NCI-H1694 (cell line): ENCODE measurements at places on chromosomes 7 and 10.

DNA sequence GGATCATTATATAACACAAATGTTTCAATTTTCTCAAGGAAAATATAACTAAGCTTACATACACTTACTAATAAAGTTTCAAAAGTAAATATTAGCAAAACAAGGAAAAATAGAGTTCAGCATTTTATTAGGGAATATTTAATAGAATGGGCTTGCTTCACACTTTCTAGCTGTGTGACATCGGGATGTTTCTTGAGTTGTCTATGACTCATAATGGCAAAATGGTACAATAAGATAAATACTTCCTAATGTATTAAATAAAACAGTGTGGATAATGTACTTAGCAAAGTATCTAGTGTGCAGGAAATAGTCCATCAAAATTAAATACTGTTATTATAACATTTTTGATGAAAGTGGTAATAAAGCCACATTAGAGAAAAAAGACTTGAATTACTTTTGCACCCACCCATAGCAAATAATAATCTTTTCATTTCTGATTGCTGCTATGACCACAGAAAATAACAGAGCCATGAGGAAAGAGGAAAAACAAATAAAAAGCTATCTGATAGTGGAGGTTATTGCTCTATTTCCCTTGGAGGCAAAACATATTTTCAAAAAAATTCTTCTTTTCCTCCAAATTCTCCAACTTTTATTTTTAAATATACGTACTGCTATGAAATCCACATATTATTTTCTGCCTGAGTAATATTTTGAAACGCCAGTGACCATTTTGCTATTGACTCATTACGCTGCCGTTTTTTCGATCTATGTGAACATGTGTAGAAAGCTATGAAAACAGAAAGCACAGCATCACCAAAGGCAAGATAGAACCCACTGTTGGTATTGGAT, 272.9 kb upstream of the KLF6 start:
- no peak for DNase-seq

DNA sequence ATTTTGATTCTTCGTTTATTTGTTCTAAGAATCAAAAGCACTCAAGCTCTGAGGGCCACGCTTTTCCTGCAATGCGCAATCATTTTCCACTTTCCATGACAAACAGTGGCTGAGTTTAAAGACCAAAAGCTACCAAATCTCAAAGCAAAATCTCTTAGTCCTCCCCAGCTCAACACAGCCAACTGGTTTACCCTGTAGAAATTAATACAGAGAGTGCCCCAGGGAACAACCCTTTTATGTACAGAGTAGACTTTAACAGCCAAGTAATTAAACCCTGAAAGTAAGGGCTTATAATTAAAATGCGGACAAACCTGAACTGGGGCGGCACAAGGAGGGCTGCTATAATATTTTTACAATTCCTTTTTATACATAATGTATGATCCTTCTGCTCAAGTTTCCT, 53.2 kb downstream of the FAM53B start:
- DNase-seq: no peak

DNA sequence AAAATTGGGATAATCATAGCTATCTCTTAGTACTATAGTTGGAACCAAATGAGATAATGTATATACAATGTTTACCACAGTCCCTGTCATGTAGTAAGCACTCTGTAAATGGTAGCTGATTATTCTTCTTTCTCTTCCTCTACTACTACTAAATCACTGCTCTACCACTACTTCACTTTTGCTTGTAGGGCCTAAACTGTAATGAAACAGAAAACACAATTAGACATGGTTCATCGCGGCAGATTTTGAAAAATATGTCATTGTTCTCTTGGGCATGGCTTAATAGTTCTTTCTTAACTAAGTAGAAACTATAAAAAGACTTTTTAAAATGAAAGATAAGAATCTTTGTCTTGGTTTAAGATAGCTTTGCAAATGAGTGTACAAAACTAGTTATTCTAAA, 34.9 kb downstream of the R3HCC1L start:
- no peak for DNase-seq

GRCh38 chr7:131674131-131674530, 117.7 kb upstream of the PODXL start:
- DNase-seq: peak; percentile 47

GRCh38 chr7:55438085-55438756, 73.1 kb downstream of the LANCL2 start:
- DNase-seq: no peak

- no peak for DNase-seq
Measured at GRCh38 chr10:23111517-23112286, 16.3 kb downstream of the MSRB2 start.

DNA sequence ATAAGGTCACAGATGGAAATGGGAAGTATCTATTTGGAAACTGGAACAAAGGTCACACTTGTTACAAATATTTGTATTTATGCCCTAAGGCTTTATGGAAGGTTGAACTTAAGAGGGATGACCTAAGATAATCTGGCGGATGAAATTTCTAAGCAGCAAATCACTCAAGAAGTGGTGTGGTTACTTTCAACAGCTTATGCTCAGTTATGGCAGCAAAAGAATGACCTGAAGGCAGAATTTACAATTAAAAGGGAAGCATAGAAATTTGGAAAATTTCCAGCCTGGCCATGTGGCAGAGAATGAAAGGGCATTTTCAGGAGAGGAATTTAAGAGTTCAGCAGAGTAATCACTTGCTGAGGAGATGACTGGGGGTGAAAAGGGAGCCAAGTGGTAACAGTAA, 95.8 kb upstream of the TNS3 start:
- DNase-seq: no peak
